Fibroblast of lung (primary cell): ENCODE measurements at places on chromosomes 6 and 20. TPM values are rescaled to one million over a fixed set of nuclear protein-coding genes. Genes with fewer than 3 reads are reported as not detected.

The DNAH8 gene
- under 0.01 TPM in 2 replicates for total RNA-seq

The GPR6 gene
- total RNA-seq = not detected in 2 replicates

The DCDC2 gene
- under 0.01 TPM in 1 of 2 replicates, not detected in the other for total RNA-seq

The GGTLC1 gene
- total RNA-seq = not detected in 2 replicates

The UBE3D gene
- total RNA-seq = 5.6 and 6.7 TPM in 2 replicates

The HSPA12B gene
- total RNA-seq = 0.17 and 0.77 TPM in 2 replicates

The E2F3 gene
- 3.1 and 4.1 TPM in 2 replicates for total RNA-seq

The BTN1A1 gene
- not detected in 2 replicates for total RNA-seq

The EDEM2 gene
- 61.4 and 99.4 TPM in 2 replicates for total RNA-seq

The SYNCRIP gene
- 41.1 and 44.3 TPM in 2 replicates for total RNA-seq

The LGSN gene
- total RNA-seq = under 0.01 TPM in 1 of 2 replicates, not detected in the other

The NXT1 gene
- 17.2 and 20.0 TPM in 2 replicates for total RNA-seq

The GMEB2 gene
- 7.4 and 10.9 TPM in 2 replicates for total RNA-seq

The TBC1D22B gene
- total RNA-seq = 8.2 and 9.7 TPM in 2 replicates

The CTCFL gene
- total RNA-seq = not detected in 2 replicates

The TRERF1 gene
- 4.1 and 8.3 TPM in 2 replicates for total RNA-seq

The PSORS1C1 gene
- total RNA-seq = 0.66 and 1.8 TPM in 2 replicates

The SLC13A3 gene
- total RNA-seq = 4.1 and 5.6 TPM in 2 replicates

The COL10A1 gene
- total RNA-seq = 1.3 and 40.1 TPM in 2 replicates

The CTSZ gene
- 128 and 250 TPM in 2 replicates for total RNA-seq

The RBPJL gene
- not detected in 2 replicates for total RNA-seq

The PFDN4 gene
- 86.7 and 148 TPM in 2 replicates for total RNA-seq

The ABHD16B gene
- total RNA-seq = not detected in 2 replicates

The NRSN1 gene
- total RNA-seq = not detected in 2 replicates

The DYNLRB1 gene
- total RNA-seq = 39.8 and 107 TPM in 2 replicates

The TRAPPC3L gene
- total RNA-seq = under 0.01 TPM in 2 replicates

The AP5S1 gene
- total RNA-seq = 10.0 and 17.8 TPM in 2 replicates

The HBS1L gene
- 88.6 and 118 TPM in 2 replicates for total RNA-seq

The NKAIN2 gene
- total RNA-seq = not detected in 2 replicates

The GRM4 gene
- total RNA-seq = under 0.01 TPM in 2 replicates

The BPI gene
- total RNA-seq = not detected in 2 replicates

The CNKSR3 gene
- 3.9 and 14.0 TPM in 2 replicates for total RNA-seq

The KCNB1 gene
- under 0.01 TPM in 2 replicates for total RNA-seq

The KIAA1755 gene
- 2.8 and 3.1 TPM in 2 replicates for total RNA-seq

The NR2E1 gene
- total RNA-seq = not detected in 2 replicates

The CRYBG1 gene
- total RNA-seq = 2.1 and 10.1 TPM in 2 replicates

The CDK5RAP1 gene
- 17.5 and 23.8 TPM in 2 replicates for total RNA-seq

The KCNK5 gene
- under 0.01 and 0.26 TPM in 2 replicates for total RNA-seq

The SLC26A8 gene
- total RNA-seq = not detected in 2 replicates

The MTFR2 gene
- total RNA-seq = 0.26 and 0.83 TPM in 2 replicates

The KIAA0408 gene
- total RNA-seq = 1.3 and 2.8 TPM in 2 replicates

The THBD gene
- 1.5 and 8.4 TPM in 2 replicates for total RNA-seq
